Uterine smooth muscle cell (primary cell): ENCODE measurements at places on chromosomes 1 and 21. TPM values are rescaled to one million over a fixed set of nuclear protein-coding genes. Genes with fewer than 3 reads are reported as not detected.

FAM72C gene
- 0.25 and 2.0 TPM in 2 replicates for total RNA-seq

S100A9 gene
- not detected in 2 replicates for total RNA-seq

GNG4 gene
- total RNA-seq: 2.7 and 3.0 TPM in 2 replicates

GPR61 gene
- 0.11 and 0.25 TPM in 2 replicates for total RNA-seq

CELA3B gene
- total RNA-seq: not detected in 2 replicates

ORC1 gene
- 3.4 and 13.4 TPM in 2 replicates for total RNA-seq

FAM163A gene
- total RNA-seq: not detected in 2 replicates

GNB1 gene
- 89.1 and 101 TPM in 2 replicates for total RNA-seq

TFAP2E gene
- 0.11 and 0.12 TPM in 2 replicates for total RNA-seq

FCRL2 gene
- not detected in 2 replicates for total RNA-seq

RNASEL gene
- 6.6 and 9.9 TPM in 2 replicates for total RNA-seq

IQCC gene
- 2.4 and 4.6 TPM in 2 replicates for total RNA-seq

INSRR gene
- total RNA-seq: under 0.01 TPM in 1 of 2 replicates, not detected in the other

TIE1 gene
- 67.9 and 127 TPM in 2 replicates for total RNA-seq

KRTAP19-1 gene
- not detected in 2 replicates for total RNA-seq

CZIB gene
- 50.9 and 67.5 TPM in 2 replicates for total RNA-seq

PTPN7 gene
- under 0.01 TPM in 1 of 2 replicates, not detected in the other for total RNA-seq

STYXL2 gene
- not detected in 2 replicates for total RNA-seq

BNIPL gene
- total RNA-seq: 0.11 and 1.00 TPM in 2 replicates

CFAP57 gene
- 0.22 and 0.75 TPM in 2 replicates for total RNA-seq

GABRD gene
- total RNA-seq: not detected in 2 replicates

ANXA9 gene
- total RNA-seq: 1.1 and 1.3 TPM in 2 replicates

PLA2G5 gene
- not detected in 2 replicates for total RNA-seq

PARP1 gene
- 92.4 and 173 TPM in 2 replicates for total RNA-seq

BCAN gene
- total RNA-seq: 0.11 TPM in 1 of 2 replicates, not detected in the other

FTCD gene
- total RNA-seq: 1.1 TPM in 1 of 2 replicates, not detected in the other

PEAR1 gene
- total RNA-seq: 1.3 and 1.6 TPM in 2 replicates

PLEKHA6 gene
- total RNA-seq: 1.2 and 1.6 TPM in 2 replicates

DEPDC1 gene
- total RNA-seq: 25.7 and 75.8 TPM in 2 replicates

NFASC gene
- 32.6 and 53.6 TPM in 2 replicates for total RNA-seq

KDF1 gene
- total RNA-seq: not detected in 2 replicates

AMY2A gene
- total RNA-seq: not detected in 2 replicates

INKA2 gene
- 0.87 and 0.89 TPM in 2 replicates for total RNA-seq

MYOG gene
- not detected in 2 replicates for total RNA-seq

KRTAP10-7 gene
- not detected in 2 replicates for total RNA-seq

RGS5 gene
- total RNA-seq: 6.2 TPM in 2 replicates

LEFTY2 gene
- total RNA-seq: under 0.01 TPM in 1 of 2 replicates, not detected in the other

CD84 gene
- total RNA-seq: not detected in 2 replicates

FGGY gene
- 13.5 and 25.0 TPM in 2 replicates for total RNA-seq

S100A6 gene
- total RNA-seq: 1,072 and 1,519 TPM in 2 replicates

TEX50 gene
- total RNA-seq: not detected in 2 replicates

IFI6 gene
- total RNA-seq: 8.9 and 25.4 TPM in 2 replicates

LMNA gene
- 1,149 and 1,765 TPM in 2 replicates for total RNA-seq

ENAH gene
- 61.8 and 72.2 TPM in 2 replicates for total RNA-seq

HCRTR1 gene
- not detected in 2 replicates for total RNA-seq

ADAMTS1 gene
- 144 and 170 TPM in 2 replicates for total RNA-seq

CELA2B gene
- total RNA-seq: not detected in 2 replicates

TAS1R1 gene
- total RNA-seq: not detected in 2 replicates

LCE3E gene
- total RNA-seq: not detected in 2 replicates

ATP1A4 gene
- not detected in 2 replicates for total RNA-seq

ZNF644 gene
- 63.0 and 64.7 TPM in 2 replicates for total RNA-seq

CLCA1 gene
- total RNA-seq: under 0.01 TPM in 1 of 2 replicates, not detected in the other

HCN3 gene
- total RNA-seq: 0.89 and 1.4 TPM in 2 replicates

C1orf52 gene
- 15.2 and 18.2 TPM in 2 replicates for total RNA-seq

SPOCD1 gene
- total RNA-seq: 71.4 and 85.6 TPM in 2 replicates

KCNT2 gene
- total RNA-seq: 1.8 and 6.0 TPM in 2 replicates

PTPN14 gene
- total RNA-seq: 51.1 and 55.7 TPM in 2 replicates

G0S2 gene
- 6.6 and 32.6 TPM in 2 replicates for total RNA-seq

NUDT4B gene
- 6.9 and 11.2 TPM in 2 replicates for total RNA-seq
